ENCODE measurements at places on chromosomes 3 and 15. TPM values are rescaled to one million over a fixed set of nuclear protein-coding genes. Genes with fewer than 3 reads are reported as not detected.

The XCR1 gene
- total RNA-seq: 0.09 TPM

DNA sequence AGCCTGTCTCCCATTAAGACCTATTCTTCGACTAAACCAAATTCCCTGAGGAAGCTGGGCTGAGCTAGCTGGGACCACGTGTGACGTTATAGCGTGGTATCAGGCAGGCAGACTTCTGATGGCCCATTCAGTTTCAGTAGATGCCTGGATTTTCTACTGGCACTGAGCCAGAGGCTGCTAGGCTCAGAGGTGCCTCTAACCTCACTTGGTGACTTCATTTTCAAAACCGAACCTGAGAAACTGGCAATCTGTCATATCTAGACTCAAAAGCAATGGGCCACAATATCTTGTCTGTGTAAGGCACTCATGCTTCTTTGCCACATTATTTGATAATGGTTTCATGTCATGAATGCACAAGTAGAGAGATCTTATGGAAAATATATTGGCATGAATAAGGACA lies 352.1 kb upstream of the AZI2 start:
- no peak overlapping the region for H3K4me3 ChIP-seq
- H3K36me3 ChIP-seq: no peaks in the 10 kb centered on the region
- DNase-seq: no peak
- H3K4me1 ChIP-seq: no peaks in the 10 kb centered on the region

GRCh38 chr3:44482721-44483120 lies 5.3 kb upstream of the ZNF445 start:
- no peak for DNase-seq
- peaks cover 4% of the 10 kb centered on the region for H3K4me1 ChIP-seq
- no peak overlapping the region for H3K4me3 ChIP-seq
- no peaks in the 10 kb centered on the region for H3K27me3 ChIP-seq

The CKMT1B gene
- not detected for total RNA-seq

The ACOX2 gene
- 38.7 TPM for total RNA-seq

GRCh38 chr3:70988111-70988510 lies 595.4 kb downstream of the FOXP1 start:
- DNase-seq: no peak
- H3K4me3 ChIP-seq: no peak overlapping the region
- H3K27ac ChIP-seq: peak overlapping the region; percentile 65
- no peaks in the 10 kb centered on the region for H3K27me3 ChIP-seq
- H3K36me3 ChIP-seq: peaks cover 24% of the 10 kb centered on the region
- peaks cover 67% of the 10 kb centered on the region for H3K4me1 ChIP-seq

The DGKG gene
- total RNA-seq: 32.0 TPM

GRCh38 chr3:195583831-195584542 lies at the start of gene APOD:
APOD (minus strand) TSS chr3:195583940; CDS start chr3:195579461, 4,479 bp downstream.
- DNase-seq: peak; percentile 57
- H3K4me1 ChIP-seq: peaks cover 25% of the 10 kb centered on the region
- H3K27ac ChIP-seq: peak within 1 kb of the TSS; percentile 47

- no peak overlapping the region for H3K27ac ChIP-seq
- DNase-seq: no peak
- no peaks in the 10 kb centered on the region for H3K36me3 ChIP-seq
These were observed 286.4 kb downstream of the ZIC4 start for GRCh38 chr3:147119989-147120388.

DNA sequence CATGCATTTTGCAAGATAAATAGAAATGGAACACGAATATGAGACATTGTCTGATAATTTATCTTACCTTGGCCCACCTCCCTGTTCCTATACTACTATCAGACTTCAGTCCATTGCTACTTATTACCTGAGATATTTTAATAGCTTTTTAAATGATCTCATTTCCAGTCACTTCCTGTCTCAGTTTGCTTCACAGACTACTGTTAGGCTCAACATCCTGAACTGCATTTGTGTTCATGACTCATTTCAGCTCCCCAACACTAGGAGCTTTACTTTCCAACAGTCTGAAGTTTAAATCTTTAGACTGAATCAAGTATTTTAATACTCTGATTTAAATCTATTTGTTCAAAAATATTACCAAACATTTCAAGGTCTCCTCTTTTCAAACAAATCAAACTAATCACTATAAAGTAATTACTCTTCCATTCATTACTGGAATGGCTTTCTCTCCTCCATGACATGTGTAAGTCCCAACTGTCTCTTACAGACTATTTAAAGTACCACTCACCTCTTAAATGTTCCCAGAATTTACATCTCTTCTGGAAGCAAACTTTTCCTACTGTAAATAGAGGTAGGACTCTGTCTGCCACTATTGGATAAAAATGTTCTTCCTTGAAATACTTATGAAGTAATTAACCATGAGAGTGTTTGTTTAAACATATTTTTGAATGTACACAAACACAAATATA lies 1277.6 kb downstream of the ZPLD1 start:
- H3K4me1 ChIP-seq: no peaks in the 10 kb centered on the region
- no peaks in the 10 kb centered on the region for H3K36me3 ChIP-seq
- no peak overlapping the region for H3K4me3 ChIP-seq
- H3K27ac ChIP-seq: no peak overlapping the region

DNA sequence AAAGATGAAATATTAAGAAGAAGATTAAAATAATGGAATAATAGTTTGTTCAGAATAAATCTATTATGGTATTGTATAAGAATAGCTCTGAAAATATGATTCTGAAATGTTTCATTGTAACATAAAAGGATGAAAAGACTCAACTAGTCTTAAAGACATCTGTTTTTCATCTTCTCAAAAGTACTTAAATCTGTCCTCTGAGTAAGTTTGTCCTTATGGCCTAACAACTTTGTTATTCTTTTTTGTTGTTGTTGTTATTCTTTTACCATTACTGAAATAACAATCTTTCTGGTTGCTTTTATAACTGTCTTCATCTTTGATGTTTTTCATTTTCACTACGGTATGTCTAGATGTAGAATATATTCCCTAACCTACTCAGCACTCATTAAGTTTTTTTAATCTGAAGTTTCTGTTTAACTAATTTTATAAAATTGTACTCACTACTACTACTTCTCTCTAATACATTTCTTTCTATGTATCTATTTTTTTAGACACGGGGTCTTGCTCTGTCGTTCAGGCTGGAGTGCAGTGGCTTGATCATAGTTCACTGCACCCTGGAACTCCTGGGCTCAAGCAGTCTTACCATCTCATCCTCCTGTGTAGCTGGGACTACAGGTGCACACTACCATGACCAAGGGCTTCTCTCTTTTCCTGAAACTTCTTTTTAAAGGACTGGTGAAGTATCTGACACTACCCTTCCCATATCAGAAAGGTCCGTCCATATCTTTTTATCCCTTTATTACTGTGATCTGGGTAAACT lies 240.7 kb downstream of the PCCB start:
- H3K27ac ChIP-seq: no peak overlapping the region
- no peaks in the 10 kb centered on the region for H3K36me3 ChIP-seq

DNA sequence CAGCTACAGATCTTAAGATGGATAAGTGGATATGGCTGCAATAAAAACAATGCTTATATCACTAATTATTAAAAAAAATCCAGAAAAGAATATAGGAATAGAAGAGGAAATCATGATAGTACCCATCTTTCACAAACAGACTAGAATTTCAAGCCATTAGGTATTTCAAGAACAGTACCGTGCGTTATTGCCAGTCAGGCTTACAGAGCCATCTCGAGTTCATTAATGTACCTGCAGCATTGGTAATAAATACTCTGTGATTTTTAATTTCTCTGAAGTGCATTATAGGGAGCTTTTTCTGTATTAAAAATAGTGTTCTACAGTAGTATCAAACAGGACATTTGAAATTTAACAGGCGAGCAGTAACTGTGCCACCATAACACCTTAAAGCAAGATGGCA lies 35.7 kb downstream of the ST3GAL6 start:
- no peak for DNase-seq
- H3K4me3 ChIP-seq: no peak overlapping the region
- peak overlapping the region; percentile 10 for H3K27ac ChIP-seq
- no peaks in the 10 kb centered on the region for H3K4me1 ChIP-seq
- peaks cover 46% of the 10 kb centered on the region for H3K36me3 ChIP-seq
- no peaks in the 10 kb centered on the region for H3K27me3 ChIP-seq

GRCh38 chr3:73398084-73398483 lies 226.7 kb downstream of the PDZRN3 start:
- peaks cover 30% of the 10 kb centered on the region for H3K36me3 ChIP-seq
- no peak overlapping the region for H3K27ac ChIP-seq
- no peak for DNase-seq
- H3K4me1 ChIP-seq: peaks cover 17% of the 10 kb centered on the region
- no peak overlapping the region for H3K4me3 ChIP-seq

DNA sequence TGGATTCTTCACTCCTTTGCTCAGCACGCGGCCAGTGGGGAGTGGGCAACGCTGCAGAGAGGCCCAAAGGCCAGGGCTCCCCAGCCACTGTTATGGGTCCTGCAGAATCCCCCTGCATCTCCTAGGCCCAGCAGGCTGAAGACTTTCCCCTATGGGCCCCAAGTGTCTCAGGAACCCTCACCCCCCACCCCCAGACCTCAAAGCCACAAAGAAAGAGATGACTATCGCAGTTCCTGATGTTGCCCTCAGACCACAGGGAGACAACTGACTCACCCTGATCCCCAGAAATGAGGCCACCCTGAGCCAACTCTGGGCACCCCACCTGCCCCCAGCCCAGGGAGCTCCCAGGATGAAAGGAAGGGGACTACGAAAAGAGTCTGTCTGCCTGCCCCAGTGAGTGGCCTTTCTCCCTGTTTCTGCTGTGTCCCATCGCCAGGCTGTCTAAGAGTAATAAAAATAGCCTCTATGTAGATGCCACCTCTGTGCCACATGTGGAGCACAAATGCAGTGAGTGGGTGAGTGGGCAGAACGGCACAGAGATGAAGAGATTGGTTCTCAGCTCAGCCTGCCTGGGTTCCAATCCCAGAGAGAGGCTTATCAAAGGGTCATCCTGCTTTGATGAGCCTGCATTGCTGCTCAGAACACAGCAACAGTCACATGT lies 283.0 kb downstream of the UACA start:
- no peak overlapping the region for H3K27ac ChIP-seq
- peaks cover 14% of the 10 kb centered on the region for H3K27me3 ChIP-seq
- peaks cover 3% of the 10 kb centered on the region for H3K4me1 ChIP-seq
- no peak overlapping the region for H3K4me3 ChIP-seq
- DNase-seq: no peak

DNA sequence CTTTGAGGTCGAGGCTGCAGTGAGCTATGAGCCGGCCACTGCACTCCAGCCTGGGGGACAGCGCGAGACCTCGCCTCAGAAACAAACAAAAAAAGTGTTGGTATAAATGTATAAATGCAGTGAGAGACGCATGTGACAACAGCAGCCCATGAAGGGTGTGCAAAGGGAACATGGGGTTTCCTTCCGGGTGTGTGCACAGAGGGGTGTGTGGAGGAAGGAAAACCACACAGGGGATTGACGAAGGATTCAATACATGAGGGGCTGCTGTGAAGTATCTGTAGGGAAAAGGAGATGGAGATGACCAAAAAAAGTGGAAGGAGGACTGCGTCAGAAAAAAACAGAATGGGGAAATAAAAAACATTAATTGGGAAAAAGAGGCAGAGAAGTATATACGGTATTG lies 1.1 kb downstream of the MTFMT start:
- DNase-seq: no peak
- H3K36me3 ChIP-seq: peaks cover 37% of the 10 kb centered on the region

GRCh38 chr15:71008250-71008870 lies 106.9 kb upstream of the THSD4 start:
- H3K27me3 ChIP-seq: no peaks in the 10 kb centered on the region
- peak overlapping the region; percentile 45 for H3K4me3 ChIP-seq
- H3K27ac ChIP-seq: peak overlapping the region; percentile 80
- no peaks in the 10 kb centered on the region for H3K4me1 ChIP-seq

DNA sequence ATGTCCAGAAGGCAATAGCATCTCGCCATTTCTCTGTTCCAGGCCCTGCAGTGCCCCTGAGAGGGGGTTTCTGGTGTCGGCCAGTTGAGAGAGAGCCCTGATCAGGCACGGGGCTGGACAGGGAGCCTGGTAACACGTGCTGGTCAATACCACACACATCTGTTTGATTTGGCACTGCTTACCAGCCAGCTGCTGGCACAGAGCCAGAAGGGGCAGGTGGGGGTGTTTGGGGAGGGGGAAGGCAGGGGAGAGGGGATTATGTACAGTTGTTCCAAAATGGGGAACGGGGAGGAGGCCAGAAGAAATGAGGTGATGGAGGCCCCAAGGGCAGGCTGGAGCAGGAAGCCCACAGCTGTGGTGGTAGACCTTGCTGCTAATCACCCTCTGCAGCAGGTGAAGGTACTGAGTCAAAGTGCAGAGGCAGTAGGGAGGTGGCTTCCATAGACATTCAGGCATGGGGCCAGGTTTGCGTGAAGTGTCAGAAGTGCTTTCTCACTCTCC lies 153.5 kb upstream of the LPP start:
- no peak for DNase-seq
- H3K4me3 ChIP-seq: no peak overlapping the region
- H3K27ac ChIP-seq: no peak overlapping the region
- H3K27me3 ChIP-seq: no peaks in the 10 kb centered on the region

GRCh38 chr15:38854506-38854905 lies 289.9 kb upstream of the RASGRP1 start:
- no peaks in the 10 kb centered on the region for H3K27me3 ChIP-seq
- no peaks in the 10 kb centered on the region for H3K4me1 ChIP-seq
- no peaks in the 10 kb centered on the region for H3K36me3 ChIP-seq
- H3K27ac ChIP-seq: no peak overlapping the region
- no peak overlapping the region for H3K4me3 ChIP-seq

DNA sequence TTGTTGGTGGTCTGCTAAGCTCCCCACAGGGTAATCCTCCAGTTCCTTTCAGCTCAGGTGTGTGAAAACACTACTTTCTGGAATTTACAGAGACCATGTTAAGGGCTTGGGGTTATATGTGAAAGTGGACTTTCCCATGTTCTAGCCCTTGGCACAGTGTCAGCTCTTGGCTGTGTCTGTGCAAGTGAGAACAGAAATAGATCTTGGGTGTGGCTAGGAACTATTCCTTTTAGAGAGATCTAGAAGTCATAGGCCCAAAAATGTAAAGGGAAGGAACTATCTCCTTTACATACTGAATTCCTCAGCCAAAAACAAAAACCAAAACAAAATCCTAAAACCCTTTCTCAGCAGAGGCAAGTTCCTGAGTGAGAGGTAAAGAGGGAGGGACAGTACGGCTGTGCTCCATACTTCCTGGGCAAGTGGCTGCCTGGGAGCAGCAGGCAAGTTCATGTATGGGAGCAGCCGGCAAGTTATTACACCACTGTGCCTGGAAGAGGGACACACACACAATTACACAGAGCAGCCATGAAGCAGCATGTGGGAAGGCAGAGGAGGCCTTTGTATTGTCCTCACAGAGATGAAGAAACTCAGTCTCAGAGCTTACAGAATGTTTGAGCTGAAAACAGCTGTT lies 19.9 kb upstream of the C3orf62 start:
- H3K27me3 ChIP-seq: no peaks in the 10 kb centered on the region
- peak overlapping the region; percentile 89 for H3K27ac ChIP-seq
- H3K4me3 ChIP-seq: no peak overlapping the region
- H3K36me3 ChIP-seq: peaks cover 10% of the 10 kb centered on the region
- DNase-seq: peak; percentile 35

DNA sequence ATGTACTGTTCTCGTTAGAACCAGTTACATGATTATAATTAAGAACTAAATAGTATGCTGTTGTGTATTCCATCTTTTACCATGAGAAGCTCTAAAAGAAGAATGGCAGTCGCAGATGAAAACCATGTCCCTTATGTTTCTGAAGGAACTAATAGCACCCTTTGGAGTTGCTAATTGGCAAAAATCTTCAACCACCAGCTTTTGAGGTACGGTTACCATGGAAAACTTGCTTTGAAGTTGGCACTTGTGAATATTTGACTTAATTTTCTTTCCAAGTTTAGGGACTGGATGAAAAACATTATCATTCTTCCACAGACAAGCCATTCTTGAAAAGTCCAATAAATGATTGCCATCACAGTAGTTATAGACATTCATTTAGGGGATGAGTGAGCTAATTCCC lies 666.6 kb upstream of the ROBO1 start:
- no peak overlapping the region for H3K27ac ChIP-seq
- H3K27me3 ChIP-seq: no peaks in the 10 kb centered on the region
- no peak overlapping the region for H3K4me3 ChIP-seq
- no peaks in the 10 kb centered on the region for H3K36me3 ChIP-seq
- no peaks in the 10 kb centered on the region for H3K4me1 ChIP-seq
